ENCODE measurements at places on chromosomes 16 and 17.

DNA sequence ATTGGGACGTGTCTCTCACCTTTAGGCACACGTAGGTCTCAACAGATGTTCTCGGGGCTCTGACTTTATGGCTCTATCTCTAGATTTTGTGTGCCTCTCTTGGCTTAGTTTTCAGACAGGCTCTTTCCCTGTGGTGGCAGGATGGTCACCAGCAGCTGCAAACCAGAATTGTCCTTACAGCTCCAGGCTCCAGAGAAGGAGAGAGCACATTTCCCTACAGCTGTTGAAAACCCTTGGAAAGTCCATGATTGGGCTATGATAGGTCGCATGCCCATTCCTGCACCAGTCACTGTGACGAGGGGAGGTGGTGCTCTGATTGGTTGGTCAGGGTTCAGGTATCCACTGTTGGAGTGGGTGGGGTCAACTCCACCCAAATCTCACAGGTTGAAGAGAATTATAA is 41.5 kb downstream of the SHISA9 start:
- DNase-seq, result no peak

GRCh38 chr17:79388556-79389295 is 222.1 kb downstream of the RBFOX3 start:
- DNase-seq, result peak; percentile 81

- DNase-seq, result no peak
Measured at GRCh38 chr16:14325502-14326401, 254.6 kb downstream of the MRTFB start.

DNA sequence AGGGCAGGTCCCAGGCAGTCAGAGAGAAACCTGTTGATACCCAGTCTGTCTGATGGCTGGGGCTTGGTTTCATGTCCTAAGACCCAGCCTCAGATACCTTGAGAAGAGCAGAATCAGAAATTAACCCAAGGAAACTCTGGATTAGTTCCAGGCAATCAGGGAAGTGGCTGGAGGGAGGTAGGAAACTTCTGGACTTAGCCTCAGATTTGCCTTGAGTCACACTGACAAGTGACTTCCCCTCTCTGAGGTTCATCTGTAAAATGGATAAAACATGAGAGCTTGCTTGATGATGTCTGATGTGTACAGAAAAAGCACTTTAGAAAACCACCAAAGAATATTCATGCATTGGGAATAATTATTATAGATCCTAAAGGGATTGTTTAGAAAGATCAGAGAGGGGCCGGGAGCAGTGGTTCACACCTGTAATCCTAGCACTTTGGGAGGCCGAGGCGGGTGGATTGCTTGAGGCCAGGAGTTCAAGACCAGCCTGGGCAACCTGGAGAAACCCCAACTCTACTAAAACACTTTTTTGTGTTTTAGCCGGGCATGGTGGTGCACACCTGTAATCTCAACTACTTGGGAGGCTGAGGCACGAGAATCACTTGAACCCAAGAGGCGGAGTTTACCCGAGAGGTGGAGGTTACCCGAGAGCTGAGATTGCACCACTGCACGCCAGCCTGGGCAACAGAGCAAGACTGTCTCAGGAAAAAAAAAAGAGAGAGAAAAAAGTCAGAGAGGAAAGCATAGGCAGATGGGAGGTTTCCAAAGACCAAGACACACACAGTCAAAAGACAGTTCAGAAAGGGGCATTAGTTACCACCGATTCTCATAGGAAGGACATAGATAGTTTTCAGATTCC is 3.8 kb downstream of the CIITA start:
- DNase-seq, result no peak

GRCh38 chr16:2751577-2752034 is 832 bp upstream of the SRRM2 start:
- DNase-seq, result peak; percentile 88

- peak; percentile 81 for DNase-seq
Measured at GRCh38 chr16:10737068-10737625, 6.5 kb upstream of the NUBP1 start.

- peak; percentile 83 for DNase-seq
Measured at GRCh38 chr16:71540-72401, 660 bp downstream of the RHBDF1 start.

GRCh38 chr16:29736112-29736511 is 9.7 kb downstream of the C16orf54 start:
- no peak for DNase-seq

GRCh38 chr16:87921236-87921773 is 15.0 kb downstream of the CA5A start:
- no peak for DNase-seq

- peak; percentile 43 for DNase-seq
Measured at GRCh38 chr17:9456330-9456729, 119.3 kb downstream of the STX8 start.

- no peak for DNase-seq
Measured at GRCh38 chr16:75475420-75475847, 10.9 kb upstream of the TMEM170A start.

DNA sequence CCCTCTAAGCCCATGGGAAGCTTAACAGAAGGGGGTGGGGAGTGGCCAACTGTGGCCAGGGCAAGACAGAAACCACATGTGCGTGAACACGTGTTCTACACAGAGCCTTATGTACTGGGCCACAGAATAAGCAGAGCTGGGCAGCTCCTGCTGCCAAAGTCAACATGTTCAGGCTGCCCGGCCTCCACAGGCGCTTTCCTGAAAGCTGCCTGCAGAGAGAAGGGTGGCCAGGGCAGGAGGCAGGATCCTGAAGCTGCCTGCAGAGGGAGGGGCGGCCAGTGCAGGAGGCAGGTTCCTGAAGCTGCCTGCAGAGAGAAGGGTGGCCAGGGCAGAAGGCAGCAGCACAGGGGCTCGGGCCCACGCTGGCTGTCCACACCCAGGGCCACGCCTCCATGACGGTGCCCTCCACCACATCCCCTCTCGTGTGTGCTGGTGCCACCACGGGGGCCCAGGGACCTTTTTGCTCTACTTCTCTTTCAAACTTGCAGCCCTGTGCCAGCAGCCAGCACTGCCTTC is 79.5 kb downstream of the ANKRD11 start:
- peak; percentile 81 for DNase-seq

GRCh38 chr17:48555258-48556228 is 10.6 kb upstream of the HOXB2 start:
- DNase-seq, result peak; percentile 70

GRCh38 chr16:4892361-4893102 is 44.4 kb downstream of the PPL start:
- peak; percentile 53 for DNase-seq

DNA sequence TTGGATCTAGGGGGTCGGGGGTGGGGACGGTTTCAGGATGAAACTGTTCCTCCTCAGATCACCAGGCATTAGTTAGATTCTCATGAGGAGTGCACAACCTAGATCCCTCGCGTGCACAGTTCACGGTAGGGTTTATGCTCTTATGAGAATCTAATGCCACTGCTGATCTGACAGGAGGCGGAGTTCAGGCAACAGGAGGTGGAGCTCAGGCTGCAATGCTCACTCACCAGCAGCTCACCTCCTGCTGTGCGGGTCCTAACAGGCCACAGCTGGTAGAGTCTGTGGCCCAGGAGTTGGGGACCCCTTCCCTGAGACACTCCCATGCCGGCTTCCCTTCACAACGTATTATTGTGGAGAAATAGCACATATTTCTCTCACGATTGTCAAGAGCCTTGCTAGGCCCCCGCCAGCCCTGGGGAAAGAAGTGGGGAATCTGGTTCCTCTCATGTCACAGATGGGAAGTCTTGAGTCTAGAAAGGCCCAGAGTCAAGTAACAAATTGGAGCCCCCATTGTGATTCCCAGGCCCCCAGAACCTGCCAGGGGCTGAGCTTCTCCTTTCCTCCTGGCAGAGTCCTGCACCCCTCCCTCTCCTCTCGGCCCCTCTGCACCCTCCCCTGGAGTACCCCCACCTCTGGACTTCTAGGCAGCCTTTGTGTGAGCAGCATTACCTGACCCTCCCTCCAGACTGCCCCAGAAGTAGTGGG is 6.1 kb upstream of the KRT14 start:
- no peak for DNase-seq

GRCh38 chr17:48374650-48375230 is 55.3 kb downstream of the SKAP1 start:
- peak; percentile 84 for DNase-seq

GRCh38 chr17:47288531-47289116 is 35.0 kb downstream of the ITGB3 start:
- DNase-seq, result no peak

- DNase-seq, result peak; percentile 55
Measured at GRCh38 chr17:48722915-48723422, at the start of gene PRAC2. Gene PRAC2, plus strand, starts transcription at chr17:48723185. Its CDS starts 1,226 bp downstream, at chr17:48724411.

DNA sequence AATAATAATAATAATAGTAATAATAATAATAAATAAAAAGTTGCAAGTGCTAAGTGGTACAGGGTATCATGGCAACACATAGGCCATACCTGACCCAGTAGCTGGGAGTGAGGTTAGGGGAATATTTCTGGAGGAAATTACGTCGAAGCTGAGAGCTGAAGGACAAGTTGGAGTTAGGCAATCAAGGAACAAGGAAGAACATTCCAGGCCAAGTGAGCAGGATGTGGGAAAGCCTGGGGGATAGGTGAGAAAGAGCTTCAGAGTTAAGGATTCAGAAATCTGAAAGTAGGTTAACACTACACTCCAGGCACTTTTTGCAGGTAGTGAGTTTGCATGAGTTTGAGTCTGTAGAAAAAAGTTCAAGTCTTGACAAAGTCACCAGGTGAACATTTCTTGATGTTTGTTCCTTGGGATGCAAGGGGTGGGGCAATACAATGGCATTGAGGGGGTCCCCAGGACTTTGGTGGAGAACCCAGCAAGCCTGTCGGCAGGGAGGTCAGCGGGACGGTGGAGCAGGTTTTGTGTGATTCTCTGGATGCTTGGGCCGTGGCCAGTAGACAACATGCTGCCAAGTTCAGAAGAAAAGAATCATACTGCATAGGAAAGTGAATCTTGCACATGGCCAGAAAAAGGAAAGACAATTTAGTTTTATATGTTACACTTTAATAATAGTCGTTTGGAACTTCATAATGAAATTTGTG is 27.7 kb upstream of the MPHOSPH6 start:
- DNase-seq, result no peak

- no peak for DNase-seq
Measured at GRCh38 chr16:65476448-65476955, 354.6 kb upstream of the CDH11 start.

- DNase-seq, result no peak
Measured at GRCh38 chr17:78057113-78057740, 71.3 kb downstream of the TMC6 start.

DNA sequence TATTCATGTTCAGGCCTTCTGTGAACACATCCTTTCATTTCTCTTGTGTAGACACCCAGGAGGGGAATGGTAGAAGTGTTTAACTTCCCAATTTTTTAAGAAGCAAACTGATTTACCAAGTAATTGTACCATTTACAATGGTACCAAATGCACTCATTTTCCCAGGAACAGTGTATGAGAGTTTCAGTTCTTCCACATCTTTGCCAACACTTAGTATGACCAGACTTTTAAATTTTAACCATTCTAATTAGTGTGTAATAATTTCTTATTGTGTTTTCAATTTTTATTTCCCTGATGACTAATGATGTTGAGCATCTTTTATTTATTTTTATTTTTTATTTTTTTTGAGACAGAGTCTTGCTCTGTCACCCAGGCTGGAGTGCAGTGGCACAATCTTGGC is 10.2 kb upstream of the WFIKKN2 start:
- no peak for DNase-seq

- DNase-seq, result no peak
Measured at GRCh38 chr17:61318684-61319098, 81.0 kb upstream of the TBX2 start.

DNA sequence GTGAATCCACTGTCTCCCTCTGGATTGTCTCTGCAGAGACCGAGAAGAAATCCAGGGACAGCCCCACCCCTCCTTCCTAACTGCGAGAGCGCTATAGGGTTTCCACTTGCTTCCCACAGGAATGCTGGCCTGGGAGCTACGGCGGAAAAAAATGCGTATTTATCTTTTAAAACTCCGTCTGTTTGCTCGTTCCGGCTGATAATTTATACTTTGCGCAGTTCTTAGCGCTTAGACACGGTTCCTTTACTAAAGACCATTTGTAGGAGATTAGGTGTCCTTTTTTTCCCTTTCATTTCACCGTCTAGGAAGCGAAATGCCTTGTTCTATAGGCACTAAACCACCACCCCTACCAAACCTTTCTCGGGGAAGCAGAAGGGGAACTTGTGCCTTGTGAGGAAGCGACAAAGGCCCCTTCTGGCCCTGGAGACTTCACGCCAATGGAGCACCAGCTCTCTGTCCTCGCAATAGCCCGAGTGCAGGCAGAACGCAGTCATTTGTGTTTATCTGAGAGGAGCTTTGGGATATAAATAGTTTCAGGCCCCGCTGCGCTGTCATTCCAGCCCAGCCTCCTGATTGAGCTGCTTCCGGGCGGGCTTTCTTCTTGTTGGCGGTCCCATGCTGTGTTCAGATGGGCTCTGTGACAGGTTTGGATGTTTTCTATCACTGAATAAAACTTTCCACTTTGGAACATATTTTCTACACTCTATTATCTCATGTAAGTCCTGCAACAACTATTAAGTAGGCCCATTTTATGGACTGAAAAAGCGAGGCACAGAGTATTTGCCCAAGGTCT is 791 bp upstream of the SUPT4H1 start:
- peak; percentile 56 for DNase-seq

- no peak for DNase-seq
Measured at GRCh38 chr17:27538156-27538955, 82.1 kb downstream of the KSR1 start.

GRCh38 chr17:20266806-20267458 is 200.4 kb downstream of the LGALS9B start:
- peak; percentile 89 for DNase-seq

DNA sequence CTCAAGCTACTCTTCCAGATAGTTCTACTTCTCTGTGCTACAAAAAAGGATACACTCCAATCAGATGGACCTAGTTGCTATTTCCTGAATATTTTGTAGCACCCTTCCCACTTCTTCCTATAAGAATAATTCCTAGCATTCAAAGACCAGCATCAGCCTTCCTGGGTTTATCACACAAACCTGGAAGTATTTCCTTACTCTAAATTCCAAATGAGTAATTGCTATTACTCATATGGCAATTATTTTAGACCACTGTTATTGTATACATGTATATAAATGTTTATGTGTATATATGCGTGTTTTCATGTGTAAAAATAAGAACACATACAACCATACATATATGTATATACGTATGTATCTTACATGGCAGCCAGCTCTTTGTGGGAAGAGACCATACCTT is 130.6 kb downstream of the MYO1D start:
- DNase-seq, result no peak

- DNase-seq, result peak; percentile 31
Measured at GRCh38 chr16:5502467-5502869, 404.9 kb upstream of the EEF2KMT start.

GRCh38 chr16:695355-696089 is 5.3 kb upstream of the WDR24 start:
- peak; percentile 58 for DNase-seq

DNA sequence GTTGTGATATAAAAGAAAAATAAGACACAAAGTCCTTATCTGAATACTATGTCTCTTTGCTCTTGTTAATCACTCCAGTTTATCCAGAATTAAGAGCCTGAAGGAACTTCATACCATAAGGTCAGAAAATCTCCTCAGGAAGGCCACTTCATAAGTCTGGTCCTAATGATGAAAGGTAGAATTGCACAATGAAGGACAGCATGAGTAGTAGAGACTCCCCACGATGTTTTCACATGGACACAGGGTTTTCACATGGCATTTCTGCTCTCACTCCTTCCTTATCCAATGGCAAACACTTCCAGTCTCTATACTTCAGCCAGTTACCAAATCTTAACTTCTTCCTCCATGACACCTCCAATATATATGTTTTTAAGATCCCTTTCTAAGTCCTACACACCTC is 10.2 kb upstream of the C17orf78 start:
- DNase-seq, result no peak

GRCh38 chr17:67322042-67322787 is 44.2 kb downstream of the PSMD12 start:
- peak; percentile 68 for DNase-seq

All from SJCRH30 (cell line).